GDM1 (cell line): ENCODE measurements at places on chromosomes 16 and 17.

GRCh38 chr17:59638553-59638952, 18.9 kb downstream of the CLTC start:
- DNase-seq, result no peak

DNA sequence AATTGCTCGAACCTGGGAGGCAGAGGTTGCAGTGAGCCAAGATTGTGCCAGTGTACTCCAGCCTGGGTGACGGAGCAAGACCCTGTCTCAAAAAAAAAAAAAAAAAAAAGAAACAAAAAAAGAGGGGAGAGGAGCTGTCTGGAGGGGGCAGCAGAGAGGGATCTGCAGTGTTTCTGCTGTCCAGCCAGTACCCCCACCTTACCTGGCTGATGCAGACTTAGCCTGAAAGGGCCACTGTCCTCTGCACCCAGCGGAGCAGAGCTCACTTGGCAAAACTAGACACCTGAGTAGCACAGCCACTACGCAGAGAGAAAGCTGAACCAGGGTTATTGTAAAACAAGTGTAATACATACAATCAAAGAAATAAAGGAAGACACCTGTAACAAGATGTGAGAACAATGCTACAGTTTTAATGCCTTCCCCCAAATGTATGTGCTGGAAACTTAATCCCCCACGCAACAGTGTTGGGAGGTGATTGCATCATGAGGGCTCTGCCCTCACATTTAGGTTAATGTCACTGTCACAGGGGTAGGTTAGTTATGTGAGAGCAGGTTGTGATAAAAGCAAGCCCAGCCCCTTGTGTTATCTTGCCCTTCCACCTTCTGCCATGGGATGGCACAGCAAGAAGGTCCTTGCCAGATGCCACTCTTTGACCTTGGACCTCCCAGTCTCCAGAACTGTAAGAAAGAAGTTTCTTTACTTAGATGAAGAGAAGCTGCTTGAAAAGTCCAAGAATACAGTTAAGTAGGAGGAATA, 211.2 kb downstream of the RPTOR start:
- no peak for DNase-seq

GRCh38 chr16:84074721-84075120, 32.1 kb upstream of the SLC38A8 start:
- DNase-seq, result no peak

GRCh38 chr17:39141915-39142664, 9.3 kb downstream of the PLXDC1 start:
- no peak for DNase-seq

DNA sequence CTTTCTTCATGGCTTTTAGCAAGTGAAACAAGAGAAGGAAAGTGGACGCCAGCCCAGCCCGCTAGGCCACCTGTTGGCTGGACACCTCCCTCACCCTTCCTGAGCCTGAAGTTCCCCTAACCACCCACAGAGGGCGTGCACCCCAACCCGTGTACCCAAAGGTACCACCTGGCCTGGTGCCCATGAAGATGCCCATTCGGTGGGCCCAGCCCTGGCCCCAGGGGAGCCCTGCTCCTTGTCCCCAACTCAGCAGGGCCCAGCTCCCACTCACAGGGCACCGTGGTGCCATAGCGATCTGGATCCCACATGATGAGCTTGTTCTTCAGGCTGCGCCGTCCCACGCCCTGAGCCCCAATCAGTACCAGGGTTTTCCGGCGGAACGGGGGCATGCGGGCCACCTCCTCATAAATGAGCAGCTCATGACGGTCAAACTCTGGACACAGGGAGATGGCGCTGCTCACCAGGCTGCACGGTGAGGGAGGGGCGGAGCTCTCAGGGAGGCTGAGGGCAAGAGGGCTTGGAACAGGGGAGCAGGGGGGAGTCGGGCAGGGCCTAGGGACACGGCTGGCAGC, 26.8 kb downstream of the MPP2 start:
- no peak for DNase-seq

GRCh38 chr17:38702916-38703741, 1.9 kb upstream of the MLLT6 start:
- no peak for DNase-seq

- no peak for DNase-seq
Observed at GRCh38 chr16:46899443-46900143, 15.4 kb downstream of the GPT2 start.

- DNase-seq, result no peak
Observed at GRCh38 chr16:11159282-11159681, 96.7 kb downstream of the SOCS1 start.

DNA sequence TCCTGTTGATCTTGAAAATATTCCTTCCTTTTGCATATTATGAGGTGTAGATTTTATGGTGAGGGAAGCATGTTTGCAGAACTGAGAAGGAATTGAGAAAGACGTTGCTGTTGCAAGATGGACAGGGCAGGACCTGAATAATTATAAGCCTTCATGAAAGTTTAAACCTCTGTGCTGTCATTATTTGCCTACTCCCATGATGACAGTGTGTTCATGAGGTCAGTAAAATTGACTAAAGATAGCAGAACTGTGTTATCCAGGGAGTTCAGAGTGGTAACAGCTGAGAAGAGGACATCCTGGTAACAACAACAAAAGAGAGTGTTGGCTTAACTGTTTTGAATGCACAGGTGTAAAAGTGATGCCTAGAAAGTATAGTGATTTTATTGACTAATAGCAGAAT, 45.3 kb upstream of the HLF start:
- DNase-seq, result no peak

DNA sequence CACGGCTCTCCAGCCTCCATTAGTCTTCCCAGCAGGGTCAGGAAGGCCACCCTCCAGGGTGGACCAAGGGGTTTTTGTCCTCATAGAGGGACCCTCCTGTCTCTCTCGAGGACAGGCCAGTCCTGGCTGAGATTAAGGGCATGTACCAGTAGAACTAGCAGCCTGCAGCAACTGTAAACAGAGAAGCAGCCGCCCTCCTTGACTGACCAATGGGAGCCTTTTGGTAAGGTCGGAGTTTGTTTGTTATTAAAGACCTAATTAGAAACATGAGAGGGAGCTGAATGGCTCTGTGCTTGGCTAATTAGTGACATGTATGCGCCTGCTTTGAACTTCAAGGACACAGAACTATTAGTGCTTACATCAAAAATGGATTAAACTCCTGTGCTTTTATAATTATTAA, 80.0 kb downstream of the CCDC182 start:
- no peak for DNase-seq

DNA sequence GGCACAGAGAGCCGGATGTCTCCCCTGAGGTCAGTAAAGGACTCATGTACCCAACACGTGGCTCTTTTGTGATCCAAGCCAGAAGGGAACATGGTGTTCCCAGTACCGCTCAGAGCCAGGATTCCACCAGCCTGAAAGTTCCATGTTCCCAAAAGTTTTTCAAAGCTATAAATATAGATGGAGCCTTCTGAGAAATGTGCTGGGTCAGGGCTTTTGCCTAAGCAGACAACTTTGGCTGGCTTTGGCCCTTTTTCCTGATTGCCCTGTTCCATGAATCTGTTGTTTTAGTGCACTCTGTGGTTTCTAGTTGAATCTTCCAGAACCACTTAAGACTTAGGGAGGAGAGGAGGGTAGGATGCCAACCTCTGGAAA, 128.5 kb upstream of the HS3ST2 start:
- DNase-seq, result no peak

DNA sequence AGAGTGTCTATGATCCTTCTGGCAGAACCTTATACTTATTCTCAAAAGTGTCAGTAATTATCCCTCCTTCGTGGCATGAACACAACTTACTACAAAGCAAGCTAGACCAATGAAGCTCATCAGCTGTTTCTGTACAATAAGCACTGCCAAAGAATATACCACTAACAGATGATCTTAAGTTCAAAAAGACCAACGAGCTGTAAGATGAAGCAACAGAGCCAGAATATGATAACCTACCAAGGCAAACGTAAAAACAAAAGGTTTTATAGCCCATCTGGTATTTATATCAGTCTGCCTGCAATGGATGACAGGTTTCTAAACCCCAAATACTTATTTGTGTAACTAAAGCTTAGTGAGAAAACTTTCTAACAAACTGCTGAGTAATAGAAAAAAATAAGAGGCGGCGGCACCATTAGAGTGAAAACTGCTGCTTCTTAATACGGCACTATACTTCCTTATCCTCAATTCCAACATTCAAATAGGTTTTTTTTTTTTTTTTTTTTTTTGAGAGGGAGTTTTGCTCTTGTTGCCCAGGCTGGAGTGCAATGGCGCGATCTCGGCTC, 22.1 kb downstream of the NME2 start:
- DNase-seq, result no peak

DNA sequence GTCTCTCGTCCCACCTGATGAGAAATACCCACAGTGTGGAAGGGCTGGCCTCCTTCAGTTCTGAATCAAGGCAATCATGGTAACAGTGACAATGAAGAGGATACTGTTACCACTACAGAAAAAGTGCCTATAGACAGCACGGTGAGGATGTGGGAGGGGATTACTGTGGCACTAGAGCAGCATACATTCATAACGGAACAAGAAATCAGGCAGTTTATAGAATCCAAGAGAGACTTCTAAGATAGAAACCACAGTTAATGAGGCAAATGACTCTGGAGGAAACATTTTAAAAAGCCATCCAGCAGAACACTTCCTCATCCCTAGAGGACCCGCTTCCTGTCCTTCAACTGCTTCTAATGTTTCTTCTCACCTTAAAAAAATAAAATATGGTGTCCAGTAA, 2.7 kb downstream of the RUSF1 start:
- no peak for DNase-seq

- no peak for DNase-seq
Observed at GRCh38 chr16:17496891-17497290, 26.1 kb upstream of the XYLT1 start.

GRCh38 chr16:65235339-65236177, 113.7 kb upstream of the CDH11 start:
- no peak for DNase-seq
